ENCODE measurements at places on chromosomes 4 and X. TPM values are rescaled to one million over a fixed set of nuclear protein-coding genes. Genes with fewer than 3 reads are reported as not detected.

EDA gene
- total RNA-seq = not detected

DNA sequence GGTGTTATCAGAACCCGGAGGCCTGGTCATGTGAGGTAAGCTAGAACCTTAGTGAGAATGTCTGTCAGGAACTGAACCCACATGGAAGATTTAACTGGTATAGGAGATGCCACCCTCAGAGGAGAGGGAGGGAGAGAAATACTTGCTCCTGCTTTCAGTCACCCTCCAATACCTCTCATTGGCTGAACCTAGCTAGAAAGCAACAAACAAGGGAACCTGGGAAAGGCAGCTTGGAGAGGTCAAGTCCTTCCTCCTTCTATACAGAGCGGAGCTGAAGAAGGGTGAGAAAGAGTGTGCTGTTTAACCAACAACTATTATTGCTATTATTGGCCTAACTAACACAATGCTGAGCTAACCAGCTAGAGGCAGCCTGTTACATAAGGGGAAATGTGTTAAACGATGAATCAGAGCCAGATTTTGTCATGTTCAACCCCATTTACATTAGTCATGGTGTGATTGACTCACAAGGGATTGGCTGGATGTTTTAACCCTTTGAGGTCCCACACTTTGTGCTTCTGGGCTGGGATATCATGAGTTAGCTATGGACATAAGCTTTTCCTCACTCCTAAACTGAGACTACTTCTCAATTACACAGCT lies 96.5 kb upstream of the ESX1 start:
- no peaks in the 10 kb centered on the region for H3K36me3 ChIP-seq
- DNase-seq = no peak
- peaks cover 6% of the 10 kb centered on the region for H3K27me3 ChIP-seq
- H3K27ac ChIP-seq = no peak overlapping the region

DNA sequence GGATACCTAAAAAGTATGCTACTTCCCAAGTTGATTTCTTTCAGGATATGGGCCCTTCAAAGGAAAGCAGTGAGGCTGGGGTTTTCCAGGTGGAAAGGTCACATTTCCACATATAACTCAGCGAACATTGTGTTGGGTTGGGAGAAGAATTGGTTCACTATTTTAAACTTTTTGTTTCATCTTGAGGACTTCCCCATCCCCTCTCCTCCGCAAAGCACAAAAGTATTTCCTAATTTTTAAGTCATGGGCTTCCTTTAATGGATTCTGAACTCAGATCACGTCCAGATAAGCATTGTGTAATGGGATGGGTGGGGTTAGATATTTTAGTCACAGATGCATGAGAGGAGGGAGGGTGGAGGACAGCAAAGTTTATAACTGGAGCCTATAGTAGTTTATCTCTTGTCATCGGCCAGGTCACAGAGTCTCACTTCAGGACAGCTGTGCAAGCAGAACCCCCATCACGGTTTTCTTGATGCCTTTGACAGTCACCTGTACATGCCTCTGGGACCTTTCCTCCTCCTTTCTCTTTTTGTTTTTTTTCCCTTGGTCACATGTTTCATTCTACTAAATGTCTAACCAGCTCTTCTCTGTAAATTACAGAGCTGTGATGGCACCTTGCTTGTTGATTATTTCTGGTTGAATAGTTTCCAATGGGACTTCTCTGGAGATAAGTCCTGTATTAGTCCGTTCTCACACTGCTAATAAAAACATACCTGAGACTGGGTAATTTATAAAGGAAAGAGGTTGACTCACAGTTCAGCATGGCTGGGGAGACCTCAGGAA lies 115.4 kb downstream of the PTTG2 start:
- DNase-seq = no peak
- H3K36me3 ChIP-seq = peaks cover 2% of the 10 kb centered on the region
- H3K4me1 ChIP-seq = peaks cover 26% of the 10 kb centered on the region
- no peak overlapping the region for H3K4me3 ChIP-seq
- H3K27ac ChIP-seq = no peak overlapping the region

DNA sequence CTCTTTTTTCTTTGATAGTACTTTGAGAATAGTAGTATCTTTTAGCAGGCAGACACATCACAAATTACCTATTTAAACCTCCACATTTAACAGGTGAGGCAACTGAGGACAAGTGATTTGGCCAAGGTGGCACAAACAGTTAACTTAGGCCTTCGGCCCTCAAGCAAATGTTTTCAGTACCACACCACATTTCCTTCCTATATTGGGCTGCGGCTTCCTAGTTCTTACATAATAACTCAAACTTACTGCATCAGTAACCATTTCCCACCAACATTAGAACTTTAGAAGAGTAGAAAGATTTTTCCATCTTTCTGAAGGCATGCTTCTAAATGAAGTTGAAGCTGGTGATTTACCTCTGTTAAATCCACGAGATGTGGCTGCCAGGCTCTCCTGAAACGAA lies 63.2 kb upstream of the SLC4A4 start:
- H3K27ac ChIP-seq = peak overlapping the region; percentile 33
- no peak for DNase-seq
- H3K4me1 ChIP-seq = peaks cover 23% of the 10 kb centered on the region
- no peaks in the 10 kb centered on the region for H3K27me3 ChIP-seq
- H3K4me3 ChIP-seq = no peak overlapping the region
- no peaks in the 10 kb centered on the region for H3K36me3 ChIP-seq

DNA sequence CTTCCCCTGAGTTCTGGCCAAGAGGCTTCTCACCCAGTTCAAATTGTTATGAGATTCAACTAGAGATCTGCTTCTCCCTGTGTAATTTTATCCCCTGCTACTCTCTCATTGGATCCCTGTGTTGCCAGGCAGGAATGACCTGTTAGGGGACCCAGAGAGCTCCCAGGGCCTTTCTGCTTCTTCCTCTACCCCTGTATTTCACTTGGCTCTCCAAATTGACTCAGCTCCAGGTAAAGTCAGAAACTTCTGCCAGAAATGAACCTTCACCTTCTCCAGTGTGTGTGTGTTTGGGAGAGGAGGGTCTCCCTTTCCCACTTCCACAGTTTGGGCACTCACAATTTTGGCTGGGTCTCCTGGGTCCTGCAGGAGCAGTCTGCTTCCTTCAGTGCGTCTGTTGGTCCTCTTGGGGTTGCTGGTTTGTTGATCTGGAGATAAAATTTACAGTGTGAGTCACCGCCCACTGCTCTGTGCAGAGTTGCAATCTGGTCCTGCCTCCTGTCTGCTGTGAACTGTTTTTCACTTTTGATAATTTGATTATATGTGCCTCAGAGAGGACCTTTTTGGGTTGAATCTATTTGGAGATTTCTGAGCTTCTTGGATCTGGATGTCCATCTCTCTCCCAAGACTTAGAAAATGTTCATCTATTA lies 112.4 kb upstream of the EDA2R start:
- no peaks in the 10 kb centered on the region for H3K36me3 ChIP-seq
- H3K27me3 ChIP-seq = no peaks in the 10 kb centered on the region
- no peak overlapping the region for H3K4me3 ChIP-seq
- no peak for DNase-seq
- H3K4me1 ChIP-seq = no peaks in the 10 kb centered on the region

TNIP2 gene
- total RNA-seq = 32.7 TPM

DNA sequence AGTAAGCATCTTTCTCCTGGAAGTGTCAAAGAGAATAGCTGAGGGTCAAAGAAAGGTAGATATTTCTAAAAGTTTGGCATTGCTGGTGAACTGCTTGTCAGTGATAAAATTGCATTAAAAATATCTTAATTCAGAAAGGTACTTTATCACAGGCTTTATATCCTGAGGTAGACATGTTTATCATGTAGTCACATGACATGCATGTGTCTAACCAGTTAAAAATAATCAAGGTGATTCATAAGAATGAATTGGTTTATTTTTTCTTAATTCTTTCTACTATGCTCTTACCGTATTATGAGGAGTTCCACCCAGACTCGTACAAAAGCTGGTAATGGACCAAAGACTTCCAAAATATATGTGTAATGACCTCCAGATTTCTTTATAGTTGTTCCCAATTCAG lies 6.1 kb downstream of the SLC7A11 start:
- peaks cover 46% of the 10 kb centered on the region for H3K4me1 ChIP-seq
- H3K4me3 ChIP-seq = no peak overlapping the region
- DNase-seq = no peak
- H3K27ac ChIP-seq = peak overlapping the region; percentile 83
- H3K27me3 ChIP-seq = no peaks in the 10 kb centered on the region
- H3K36me3 ChIP-seq = peaks cover 20% of the 10 kb centered on the region

TMSB15B gene
- total RNA-seq = 16.2 TPM

GRCh38 chr4:153243468-153243867 lies 39.2 kb downstream of the TRIM2 start:
- H3K27ac ChIP-seq = no peak overlapping the region
- DNase-seq = no peak
- H3K36me3 ChIP-seq = peaks cover 7% of the 10 kb centered on the region
- no peak overlapping the region for H3K4me3 ChIP-seq

TEX11 gene
- not detected for total RNA-seq

GRCh38 chr4:2733001-2733843 lies 22.9 kb downstream of the TNIP2 start:
- DNase-seq = no peak
- no peaks in the 10 kb centered on the region for H3K4me1 ChIP-seq
- no peak overlapping the region for H3K27ac ChIP-seq
- H3K36me3 ChIP-seq = peaks cover 41% of the 10 kb centered on the region

DNA sequence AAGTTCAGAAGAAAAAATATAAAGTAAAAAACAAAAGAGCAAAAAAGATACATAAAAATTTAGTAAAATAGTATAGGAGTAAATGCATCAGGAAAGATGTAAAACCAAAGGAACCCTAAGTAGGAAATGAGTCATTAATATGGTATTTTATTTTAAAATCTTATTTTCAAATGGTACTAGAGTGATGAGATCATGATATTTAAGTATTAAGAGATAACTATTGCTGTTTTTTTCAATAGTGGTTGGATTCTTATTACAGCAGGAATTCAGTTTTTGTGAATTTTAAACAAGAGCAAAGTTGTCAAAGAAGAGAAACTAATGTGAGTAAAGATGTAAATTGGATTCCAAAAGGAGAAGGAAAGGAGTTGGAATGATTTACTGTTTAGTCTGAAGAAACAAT lies 20.0 kb downstream of the EMCN start:
- peak overlapping the region; percentile 81 for H3K27ac ChIP-seq
- no peak for DNase-seq
- no peaks in the 10 kb centered on the region for H3K36me3 ChIP-seq
- peaks cover 28% of the 10 kb centered on the region for H3K4me1 ChIP-seq

DUX4 gene
- total RNA-seq = not detected

GRCh38 chrX:1658071-1658491 lies 43.2 kb downstream of the ASMT start:
- DNase-seq = no peak
- H3K27me3 ChIP-seq = peaks cover 8% of the 10 kb centered on the region
- H3K36me3 ChIP-seq = no peaks in the 10 kb centered on the region
- H3K4me3 ChIP-seq = no peak overlapping the region

DNA sequence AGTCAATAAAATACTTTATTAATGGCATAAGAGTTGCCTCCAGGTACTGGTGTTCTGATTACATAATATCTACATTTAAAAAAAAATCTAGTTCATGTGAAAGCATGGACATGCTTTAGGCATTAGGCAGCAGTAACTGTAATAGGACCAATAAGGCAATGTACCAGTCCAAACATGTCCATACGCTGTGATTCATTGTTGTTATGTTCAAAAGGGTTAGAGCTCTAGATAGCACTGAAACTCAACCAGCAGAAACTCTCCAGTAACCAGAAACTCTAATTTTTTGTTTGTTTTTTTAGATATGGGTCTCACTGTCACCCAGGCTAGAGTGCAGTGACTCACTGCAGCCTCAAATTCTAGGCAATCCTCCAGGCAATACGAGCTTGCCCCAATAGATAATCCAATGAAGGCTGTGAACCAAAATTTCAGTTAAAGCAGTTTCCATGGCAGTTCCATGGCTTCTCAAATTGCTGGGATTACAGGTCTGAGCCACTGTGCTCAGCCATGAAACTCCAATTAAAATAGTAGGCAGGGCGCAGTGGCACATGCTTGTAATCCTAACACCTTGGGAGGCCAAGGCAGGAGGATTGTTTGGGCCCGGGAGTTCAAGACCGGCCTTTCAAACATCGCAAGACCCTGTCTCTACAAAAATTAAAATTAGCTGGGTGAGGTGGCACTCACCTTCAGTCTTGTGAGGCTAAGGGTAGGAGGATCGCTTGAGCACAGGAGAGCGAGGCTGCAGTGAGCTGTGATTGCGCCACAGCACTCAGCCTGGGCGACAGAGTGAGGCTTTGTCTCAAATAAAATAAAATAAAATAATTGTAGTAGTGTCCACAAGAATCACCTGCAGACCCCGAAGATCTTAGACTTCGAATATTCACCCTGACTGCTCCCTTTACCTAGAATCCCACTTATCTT lies 36.3 kb downstream of the MGARP start:
- peak; percentile 6 for DNase-seq
- H3K4me1 ChIP-seq = peaks cover 59% of the 10 kb centered on the region
- H3K36me3 ChIP-seq = no peaks in the 10 kb centered on the region
- no peaks in the 10 kb centered on the region for H3K27me3 ChIP-seq
- H3K27ac ChIP-seq = peak overlapping the region; percentile 89
- no peak overlapping the region for H3K4me3 ChIP-seq

HELT gene
- not detected for total RNA-seq

SRPK3 gene
- total RNA-seq = not detected

- no peak overlapping the region for H3K27ac ChIP-seq
- peaks cover 2% of the 10 kb centered on the region for H3K36me3 ChIP-seq
- H3K27me3 ChIP-seq = no peaks in the 10 kb centered on the region
Measured at GRCh38 chr4:139905489-139905888, 239.9 kb downstream of the MGST2 start.

GRCh38 chr4:108103099-108103862 lies 65.5 kb downstream of the LEF1 start:
- H3K27ac ChIP-seq = no peak overlapping the region
- no peak overlapping the region for H3K4me3 ChIP-seq
- H3K36me3 ChIP-seq = no peaks in the 10 kb centered on the region

DNA sequence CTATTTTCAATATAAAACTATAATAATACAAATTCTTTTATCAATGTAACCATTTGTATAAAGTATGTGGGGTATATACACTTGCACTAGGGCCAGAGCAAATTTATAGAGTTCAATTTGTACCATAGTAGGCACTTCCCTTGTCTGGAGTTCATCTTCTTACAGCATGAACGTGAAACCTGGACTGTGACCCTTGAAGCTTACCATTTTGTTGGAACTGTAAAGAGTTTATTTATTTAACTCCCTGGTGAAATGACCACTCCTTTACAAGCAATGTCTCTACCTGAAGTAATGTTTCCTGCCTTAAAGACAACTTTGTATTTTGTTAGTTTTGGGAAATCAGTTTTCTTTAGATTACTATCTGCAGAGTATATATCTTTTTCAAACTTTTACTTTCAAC lies 188.2 kb downstream of the ARAP2 start:
- no peaks in the 10 kb centered on the region for H3K36me3 ChIP-seq
- no peak overlapping the region for H3K4me3 ChIP-seq
- H3K27ac ChIP-seq = no peak overlapping the region
- H3K27me3 ChIP-seq = no peaks in the 10 kb centered on the region
- no peak for DNase-seq

GRCh38 chr4:108484187-108484586 lies 136.2 kb upstream of the RPL34 start:
- H3K4me1 ChIP-seq = peaks cover 5% of the 10 kb centered on the region
- H3K4me3 ChIP-seq = no peak overlapping the region
- peaks cover under 1% of the 10 kb centered on the region for H3K27me3 ChIP-seq
- no peaks in the 10 kb centered on the region for H3K36me3 ChIP-seq
- no peak for DNase-seq

Data from osteocyte (in vitro differentiated cells).